Caco-2 (cell line): ENCODE measurements at places on chromosomes 4 and X. TPM values are rescaled to one million over a fixed set of nuclear protein-coding genes. Genes with fewer than 3 reads are reported as not detected.

DNA sequence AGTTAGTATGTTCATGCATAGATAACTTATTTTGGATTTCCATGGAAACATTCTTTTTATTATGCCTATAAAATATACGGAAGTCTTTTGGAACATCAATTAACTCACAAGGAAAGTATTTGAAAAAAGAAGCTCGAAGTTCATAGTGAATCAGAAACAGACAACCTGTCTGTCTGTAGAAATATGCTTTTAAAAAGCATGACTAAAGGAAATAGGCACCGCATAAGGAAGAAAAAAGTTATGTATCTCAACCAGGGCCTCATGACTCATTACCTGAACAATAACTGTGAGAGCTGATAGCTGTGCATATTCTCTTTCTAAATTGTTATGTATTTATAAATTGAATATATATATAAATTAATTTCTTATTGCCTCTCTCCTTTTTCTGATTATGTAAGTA lies 324.1 kb downstream of the TLL1 start:
- H3K27me3 ChIP-seq = no peaks in the 10 kb centered on the region
- H3K36me3 ChIP-seq = no peaks in the 10 kb centered on the region
- H3K4me3 ChIP-seq = no peak overlapping the region
- H3K27ac ChIP-seq = no peak overlapping the region

GRCh38 chrX:133534172-133534571 lies 118.9 kb upstream of the GPC4 start:
- DNase-seq = no peak
- no peaks in the 10 kb centered on the region for H3K4me1 ChIP-seq
- no peaks in the 10 kb centered on the region for H3K27me3 ChIP-seq
- H3K4me3 ChIP-seq = no peak overlapping the region
- H3K36me3 ChIP-seq = peaks cover 1% of the 10 kb centered on the region

DNA sequence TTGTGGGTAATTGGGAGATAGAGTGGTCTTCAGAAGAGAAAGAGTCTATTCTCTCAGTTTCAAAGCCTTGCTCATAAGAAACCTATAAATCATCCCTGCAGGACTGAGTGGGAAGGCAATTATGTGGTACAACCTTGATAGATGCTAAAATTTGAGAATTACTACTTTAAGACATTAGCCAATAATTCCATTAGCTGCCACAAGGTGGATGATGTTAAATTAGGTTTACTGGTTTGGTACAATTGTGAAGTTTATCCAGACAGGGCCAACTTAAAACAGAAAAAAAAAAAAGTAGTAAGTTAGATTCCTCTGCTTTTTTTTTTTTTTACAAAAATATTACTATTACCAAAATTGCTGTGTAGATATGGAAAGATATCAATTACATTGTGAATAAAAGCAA lies 73.2 kb upstream of the AMOT start:
- DNase-seq = no peak
- no peaks in the 10 kb centered on the region for H3K27me3 ChIP-seq
- H3K27ac ChIP-seq = no peak overlapping the region
- H3K36me3 ChIP-seq = no peaks in the 10 kb centered on the region

- no peak overlapping the region for H3K27ac ChIP-seq
- DNase-seq = no peak
- no peaks in the 10 kb centered on the region for H3K4me1 ChIP-seq
- H3K4me3 ChIP-seq = peak overlapping the region; percentile 30
- no peaks in the 10 kb centered on the region for H3K36me3 ChIP-seq
- H3K27me3 ChIP-seq = no peaks in the 10 kb centered on the region
Observed at GRCh38 chr4:107210450-107211239, 174.5 kb upstream of the DKK2 start.

GRCh38 chrX:129980001-129980401 lies 2.4 kb upstream of the BCORL1 start:
- no peak for DNase-seq
- H3K4me3 ChIP-seq = no peak overlapping the region
- H3K36me3 ChIP-seq = no peaks in the 10 kb centered on the region
- H3K4me1 ChIP-seq = no peaks in the 10 kb centered on the region
- H3K27me3 ChIP-seq = no peaks in the 10 kb centered on the region

Gene TRIM61
- not detected in 2 replicates for total RNA-seq

Gene NELFA
- 47.7 and 53.0 TPM in 2 replicates for total RNA-seq
